ENCODE measurements at places on chromosomes 13 and 19.
A peak's percentile ranks its signal among the peaks of the same experiment; 100 is the strongest.

DNA sequence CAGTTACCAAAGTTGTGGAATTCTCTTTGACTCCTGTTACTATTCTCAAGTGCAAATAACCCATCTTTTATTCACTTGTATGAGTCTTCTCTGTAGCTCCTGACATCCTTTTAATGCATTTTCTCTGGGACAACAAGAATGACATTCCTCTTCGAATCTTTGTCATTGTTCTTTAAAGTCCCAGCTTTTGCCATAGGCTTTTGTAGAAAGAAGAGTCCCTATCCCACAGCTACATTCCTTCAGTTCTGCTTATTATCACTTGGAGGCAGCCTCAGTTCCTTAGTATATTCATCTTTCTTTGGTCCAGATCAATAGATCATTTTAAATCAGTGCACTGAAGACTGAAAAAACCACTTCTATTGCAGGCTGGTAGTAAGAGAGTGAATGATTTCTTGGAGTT, 560.2 kb downstream of the DACH1 start:
- DNase-seq, result no peak

- no peak for DNase-seq
Observed at GRCh38 chr13:94667190-94667589, 45.2 kb downstream of the SOX21 start.

GRCh38 chr13:75326173-75327134, 155.5 kb downstream of the TBC1D4 start:
- DNase-seq, result no peak

DNA sequence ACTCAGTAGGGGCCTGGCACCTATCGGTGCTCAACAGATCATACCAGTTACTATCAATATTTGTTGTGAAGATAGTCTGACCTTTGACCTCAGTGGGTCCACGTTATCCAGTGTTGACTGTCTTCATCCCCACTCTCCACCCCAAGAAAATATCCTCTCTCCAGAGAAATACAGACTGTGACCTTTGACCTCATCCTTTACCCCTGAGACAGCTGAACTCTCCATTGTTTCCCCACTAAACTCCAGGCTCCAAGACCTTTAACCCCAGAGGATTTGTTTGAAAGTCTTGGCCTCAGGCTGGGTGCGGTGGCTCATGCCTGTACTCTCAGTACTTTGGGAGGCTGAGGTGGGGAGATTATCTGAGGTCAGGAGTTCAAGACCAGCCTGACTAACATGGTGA, 22.6 kb upstream of the PPP5C start:
- DNase-seq, result no peak

- no peak for DNase-seq
Observed at GRCh38 chr19:5126498-5127223, 157.7 kb downstream of the KDM4B start.

DNA sequence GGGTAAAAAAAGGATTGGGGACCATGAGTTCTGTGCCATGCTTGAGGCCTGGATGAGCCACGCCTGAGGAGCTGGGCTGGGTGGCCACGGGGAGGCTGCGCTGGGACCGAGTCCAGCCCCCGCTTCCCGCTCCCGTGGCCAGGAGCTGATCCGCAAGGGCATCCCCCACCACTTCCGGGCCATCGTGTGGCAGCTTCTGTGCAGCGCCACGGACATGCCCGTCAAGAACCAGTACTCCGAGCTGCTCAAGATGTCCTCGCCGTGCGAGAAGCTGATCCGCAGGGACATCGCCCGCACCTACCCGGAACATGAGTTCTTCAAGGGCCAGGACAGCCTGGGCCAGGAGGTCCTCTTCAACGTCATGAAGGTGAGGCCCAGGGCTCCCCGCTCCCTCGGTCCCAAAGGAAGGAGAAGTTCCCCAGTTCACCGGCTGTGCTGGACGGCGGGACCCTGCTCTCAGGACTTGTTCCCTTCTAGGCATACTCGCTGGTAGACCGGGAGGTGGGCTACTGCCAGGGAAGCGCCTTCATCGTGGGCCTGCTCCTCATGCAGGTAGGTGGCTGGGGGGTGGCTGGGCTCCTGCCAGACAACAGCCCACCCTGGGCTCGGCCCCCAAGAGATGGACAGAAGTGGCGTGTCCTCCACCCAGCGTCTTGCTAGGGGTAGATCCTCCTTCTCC, 18.9 kb downstream of the EVI5L start:
- DNase-seq, result no peak

- no peak for DNase-seq
Observed at GRCh38 chr13:26914148-26914547, 153.6 kb upstream of the GPR12 start.

GRCh38 chr19:11141937-11142527, 13.6 kb downstream of the SPC24 start:
- no peak for DNase-seq

DNA sequence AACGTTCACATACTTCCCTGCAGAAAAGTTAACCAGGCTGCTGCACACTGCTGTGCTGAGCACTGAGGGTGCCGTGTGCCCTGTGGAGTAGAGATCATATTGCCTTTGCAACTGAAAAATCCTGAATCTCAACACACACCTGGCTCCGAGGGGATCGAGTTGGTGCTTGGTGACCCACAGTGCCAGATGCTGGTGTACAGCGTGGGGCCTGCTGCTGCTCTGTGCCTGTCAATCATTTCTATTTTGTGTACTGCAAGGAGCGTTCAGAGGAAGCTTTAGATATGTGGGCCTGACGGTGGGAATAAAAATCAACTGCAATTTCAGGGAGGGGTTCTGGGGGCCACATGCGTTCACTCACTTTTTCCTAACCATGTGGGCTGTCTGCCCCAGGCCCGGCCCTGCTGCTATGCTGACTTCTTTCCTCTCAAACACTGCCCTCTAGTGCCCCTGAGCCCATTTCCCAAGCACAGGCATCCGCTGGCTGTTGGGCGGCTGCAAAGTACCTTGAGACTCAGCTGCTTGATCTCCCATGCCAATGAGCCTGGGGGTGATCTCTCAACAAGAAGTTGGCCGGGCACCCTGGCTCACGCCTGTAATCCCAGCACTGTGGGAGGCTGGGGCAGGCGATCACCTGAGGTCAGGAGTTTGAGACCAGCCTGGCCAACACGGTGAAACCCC, 9.7 kb upstream of the LENG8 start:
- DNase-seq, result peak; percentile 17

DNA sequence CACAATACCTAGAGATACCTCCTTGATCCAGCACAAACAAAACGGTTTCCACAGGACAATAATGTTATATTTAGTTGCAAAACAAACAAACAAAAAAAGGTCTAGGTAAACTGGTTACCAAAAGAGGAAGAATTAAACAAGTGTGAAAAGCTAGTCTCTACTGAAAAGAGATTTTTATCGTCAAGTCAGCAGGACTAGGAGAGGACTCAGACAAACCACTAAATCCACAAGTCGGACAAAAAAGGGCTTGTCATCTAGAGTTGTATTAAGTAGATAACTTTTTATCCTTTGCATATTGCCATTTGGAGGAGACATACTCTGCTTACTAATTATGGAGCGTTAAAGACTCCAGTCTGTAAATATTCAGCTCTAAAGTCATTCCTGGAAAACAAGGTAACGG, 9.9 kb upstream of the KPNA3 start:
- no peak for DNase-seq

GRCh38 chr13:109309625-109310363, 476.6 kb downstream of the IRS2 start:
- no peak for DNase-seq

DNA sequence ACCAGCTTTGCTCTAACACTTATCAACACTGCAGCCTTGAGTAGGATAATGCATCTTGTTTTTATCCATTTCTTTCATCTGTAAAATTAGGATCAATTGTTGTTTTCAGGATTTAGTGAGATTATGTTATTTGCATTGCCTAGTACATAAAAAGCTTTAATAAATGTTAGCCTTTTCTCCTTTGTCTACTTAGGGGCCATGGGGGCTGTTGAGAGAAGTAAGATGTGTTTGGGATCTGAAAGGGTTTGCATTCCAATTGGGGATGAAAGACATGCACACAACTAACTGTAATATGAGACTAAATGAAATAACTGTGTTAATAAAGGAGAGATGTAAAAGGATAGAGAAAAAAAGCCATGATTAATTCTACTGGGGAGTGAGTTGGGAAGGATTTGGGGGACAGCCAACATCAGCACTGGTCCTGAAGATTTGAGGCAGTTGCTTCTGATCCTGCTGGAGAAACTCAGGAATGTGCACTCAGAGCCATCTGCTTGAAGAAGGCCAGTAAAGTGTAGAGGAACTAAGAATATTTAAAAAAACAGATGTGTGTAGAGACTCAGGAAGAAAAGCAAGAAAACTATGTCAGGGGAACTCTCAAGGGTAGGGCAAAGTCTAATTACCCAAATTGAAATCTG, 236.3 kb downstream of the OLFM4 start:
- no peak for DNase-seq

DNA sequence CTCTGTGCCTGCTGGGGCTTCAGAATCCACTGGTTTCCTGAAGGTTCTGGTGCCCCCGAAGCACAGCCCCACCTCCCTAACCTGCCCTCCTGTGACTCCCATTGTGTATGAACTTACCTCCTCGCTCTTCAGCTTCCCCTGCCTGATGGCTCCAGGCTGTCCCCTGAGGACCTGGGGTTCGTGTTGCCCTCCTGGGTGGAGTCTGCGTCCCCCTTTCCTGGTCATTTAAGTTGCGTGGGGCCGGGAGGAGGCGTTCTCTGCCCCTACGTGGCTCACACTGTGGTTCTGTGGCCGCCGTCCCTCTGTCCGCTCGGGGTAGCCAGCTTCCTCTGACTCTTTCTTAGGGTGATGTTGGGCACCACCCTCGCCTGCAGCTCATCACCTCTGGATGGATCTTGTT, 13.9 kb downstream of the TFDP1 start:
- DNase-seq, result no peak

- no peak for DNase-seq
Observed at GRCh38 chr13:54573186-54573585, 1544.6 kb downstream of the OLFM4 start.
